A172 (cell line): ENCODE measurements at places on chromosomes 11 and 22.

GRCh38 chr11:12526789-12527188 lies 147.4 kb upstream of the TEAD1 start:
- DNase-seq, result peak; percentile 57

GRCh38 chr22:35746248-35746647 lies 28.6 kb downstream of the APOL5 start:
- no peak for DNase-seq

DNA sequence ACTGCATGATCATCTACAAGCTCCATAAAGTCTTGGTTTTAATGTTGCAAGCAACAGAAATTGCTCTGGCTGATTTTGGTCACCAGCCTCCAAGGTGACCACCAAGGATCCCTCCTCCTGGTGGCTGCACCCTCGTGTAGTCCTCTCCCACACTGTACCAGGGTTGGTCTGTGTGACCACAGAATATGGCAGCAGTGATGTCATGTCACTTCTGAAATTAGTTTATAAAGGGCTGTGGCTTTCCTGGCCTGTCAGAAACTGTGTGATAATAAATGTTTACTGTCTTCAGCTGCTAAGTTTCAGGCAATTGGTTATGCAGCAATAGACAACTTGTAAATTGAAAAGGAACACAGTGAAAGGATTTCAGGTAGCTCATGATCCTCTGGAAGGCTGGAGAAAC lies 5.3 kb upstream of the PRDM11 start:
- DNase-seq, result no peak

DNA sequence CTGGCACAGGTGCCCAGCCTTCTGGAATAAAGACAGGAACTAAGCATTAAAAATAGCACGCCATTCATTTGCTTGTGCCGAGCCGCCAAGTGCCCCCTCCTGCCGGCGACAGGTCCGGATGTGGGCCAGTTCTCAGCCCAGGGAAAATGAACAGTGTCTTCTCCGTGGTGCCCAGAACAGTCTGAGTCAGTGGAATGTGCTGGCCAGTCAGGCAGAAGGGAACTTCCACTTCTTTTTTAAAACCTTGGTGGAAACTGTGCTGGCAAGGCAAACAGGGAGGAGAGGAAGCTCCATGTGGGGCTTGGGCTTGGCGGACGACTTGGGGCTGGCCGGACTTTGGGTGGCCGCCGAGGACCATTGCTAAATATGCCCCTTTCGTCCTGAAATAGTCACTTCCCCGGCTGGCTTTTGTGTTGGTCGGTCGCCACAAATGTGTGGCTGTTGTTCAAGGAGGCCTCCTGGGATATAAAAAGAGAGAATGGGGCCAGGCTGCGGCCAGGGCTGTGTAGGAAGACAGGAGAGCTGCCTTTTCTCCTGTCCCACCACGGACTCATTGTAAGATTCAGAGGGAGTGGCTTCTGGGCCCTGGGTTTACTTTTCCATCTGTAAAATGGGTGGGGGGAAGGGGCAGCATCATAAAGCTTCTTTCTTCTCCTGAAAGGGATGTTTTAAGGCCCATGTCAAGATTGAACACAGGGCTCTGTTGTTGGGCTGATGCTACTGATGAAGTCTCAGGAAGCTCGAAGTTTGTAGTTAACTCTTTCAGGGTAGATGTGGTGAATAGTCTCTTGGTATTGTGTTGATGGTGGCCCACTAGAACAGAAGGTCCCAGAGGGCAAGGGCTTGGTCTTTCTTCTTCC lies 101.0 kb downstream of the PTPRJ start:
- DNase-seq, result peak; percentile 91

GRCh38 chr11:13668957-13669521 lies 571 bp downstream of the FAR1 start:
- peak; percentile 38 for DNase-seq

GRCh38 chr22:41681616-41682015 lies 7.1 kb downstream of the SNU13 start:
- no peak for DNase-seq

DNA sequence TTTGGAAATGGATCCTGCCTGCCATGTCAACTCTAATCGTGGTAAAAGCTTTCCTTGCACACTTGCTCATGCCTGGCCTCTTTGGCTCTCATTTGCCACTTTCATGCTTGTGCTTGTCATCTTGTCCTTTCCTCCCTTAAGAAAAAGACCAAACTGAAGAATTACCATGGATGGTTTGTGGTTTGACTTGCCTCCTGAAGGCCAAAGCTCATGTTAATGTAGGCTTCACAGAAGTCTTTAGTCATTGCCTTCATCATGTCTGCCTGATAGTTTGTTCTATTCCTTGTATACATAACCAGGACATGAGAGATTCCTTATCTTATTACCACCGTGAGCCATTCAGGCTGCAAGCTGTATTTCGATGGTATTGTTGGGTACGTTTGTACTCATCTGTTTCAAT lies 17.3 kb downstream of the TEAD1 start:
- no peak for DNase-seq

DNA sequence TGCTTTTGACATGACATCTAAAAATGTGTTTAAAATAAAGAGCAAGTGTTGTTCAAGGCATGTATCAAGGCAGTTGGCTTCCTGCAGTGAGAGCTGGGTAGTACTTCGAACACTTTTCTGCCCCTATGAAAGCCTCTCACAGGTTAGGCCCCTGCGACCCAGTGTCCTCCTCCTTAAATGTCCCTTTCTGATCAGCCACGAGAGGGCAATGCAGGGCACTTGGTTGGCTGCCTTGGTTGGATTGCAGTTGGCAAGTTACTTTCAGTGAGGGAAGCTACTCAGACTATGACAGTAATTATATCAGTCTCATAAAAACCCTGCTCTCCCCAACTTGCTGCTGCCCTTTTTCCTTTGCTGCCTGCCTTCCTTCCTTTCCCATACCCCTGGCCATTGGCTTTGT lies 743.8 kb downstream of the NTM start:
- DNase-seq, result peak; percentile 11

DNA sequence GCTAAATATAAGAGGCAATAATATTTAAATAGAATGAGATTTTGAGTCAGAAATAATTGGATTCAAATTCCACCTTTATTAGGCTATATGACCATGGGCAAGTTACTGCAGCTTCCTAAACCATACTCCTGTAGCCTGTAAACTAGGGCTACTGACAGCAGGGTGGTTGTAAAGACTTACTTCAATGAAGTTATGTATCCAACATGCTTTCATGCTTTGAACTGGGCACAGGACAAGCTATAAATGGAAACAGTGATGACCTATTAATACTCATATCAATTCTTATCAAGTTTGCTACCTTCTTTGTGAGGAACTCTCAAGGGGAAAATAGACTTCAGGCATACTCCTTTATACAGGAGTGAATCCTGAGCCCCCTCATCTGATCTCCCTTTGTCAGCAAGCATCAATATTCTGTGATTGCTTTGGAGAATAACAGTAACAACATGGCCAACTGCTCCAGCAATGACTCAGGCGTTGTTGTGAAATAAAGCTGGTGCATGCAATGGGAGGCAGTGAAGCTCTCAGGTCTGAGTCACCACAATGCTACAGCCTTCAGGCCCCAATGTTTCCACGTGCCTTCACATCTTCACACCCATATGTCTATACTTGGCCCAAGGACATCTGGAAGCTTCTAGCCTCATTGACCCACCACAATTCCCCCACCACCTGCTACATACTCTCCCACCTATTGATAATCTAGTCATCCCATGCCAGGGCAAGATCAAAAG lies 102.5 kb downstream of the KCNA4 start:
- peak; percentile 6 for DNase-seq

- DNase-seq, result no peak
Measured at GRCh38 chr22:35899736-35900135, 128.9 kb downstream of the RBFOX2 start.

GRCh38 chr11:58578136-58578634 lies 678 bp upstream of the ZFP91 start:
- DNase-seq, result peak; percentile 97

- DNase-seq, result no peak
Measured at GRCh38 chr11:82899186-82899820, 927 bp downstream of the PRCP start.

- no peak for DNase-seq
Measured at GRCh38 chr11:72998676-72999075, 143.4 kb downstream of the FCHSD2 start.

- DNase-seq, result no peak
Measured at GRCh38 chr11:9739123-9739900, 75.4 kb downstream of the SWAP70 start.

DNA sequence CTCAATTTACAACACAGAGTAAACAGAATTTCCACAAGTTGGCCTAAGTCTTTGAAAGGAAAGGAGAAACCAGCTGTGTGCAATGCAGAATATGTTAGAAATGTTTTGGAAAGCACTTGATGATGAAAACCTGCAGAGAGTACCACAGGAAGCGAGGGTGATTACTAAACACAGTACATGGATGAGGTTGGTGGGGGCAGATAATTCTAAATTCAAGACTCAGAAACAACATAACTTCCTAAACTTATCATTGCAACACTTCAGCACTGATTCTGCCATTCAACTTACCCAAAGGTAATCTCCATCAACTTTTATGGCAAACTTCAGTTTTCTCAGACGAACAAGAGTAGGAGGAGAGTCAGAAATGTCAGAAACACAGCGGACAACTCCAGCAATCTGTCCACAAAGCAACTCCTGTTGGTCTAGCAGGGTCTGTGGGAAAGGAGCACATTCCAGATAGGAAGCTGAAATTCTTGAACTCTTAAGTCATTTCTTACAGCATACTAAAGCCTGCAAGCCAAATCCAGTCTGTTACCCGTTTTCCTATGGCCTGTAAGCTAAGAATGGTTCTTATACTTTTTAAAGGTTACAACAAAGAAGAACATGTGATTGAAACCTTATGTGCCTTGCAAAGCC lies 6.8 kb downstream of the HPS4 start:
- peak; percentile 72 for DNase-seq

DNA sequence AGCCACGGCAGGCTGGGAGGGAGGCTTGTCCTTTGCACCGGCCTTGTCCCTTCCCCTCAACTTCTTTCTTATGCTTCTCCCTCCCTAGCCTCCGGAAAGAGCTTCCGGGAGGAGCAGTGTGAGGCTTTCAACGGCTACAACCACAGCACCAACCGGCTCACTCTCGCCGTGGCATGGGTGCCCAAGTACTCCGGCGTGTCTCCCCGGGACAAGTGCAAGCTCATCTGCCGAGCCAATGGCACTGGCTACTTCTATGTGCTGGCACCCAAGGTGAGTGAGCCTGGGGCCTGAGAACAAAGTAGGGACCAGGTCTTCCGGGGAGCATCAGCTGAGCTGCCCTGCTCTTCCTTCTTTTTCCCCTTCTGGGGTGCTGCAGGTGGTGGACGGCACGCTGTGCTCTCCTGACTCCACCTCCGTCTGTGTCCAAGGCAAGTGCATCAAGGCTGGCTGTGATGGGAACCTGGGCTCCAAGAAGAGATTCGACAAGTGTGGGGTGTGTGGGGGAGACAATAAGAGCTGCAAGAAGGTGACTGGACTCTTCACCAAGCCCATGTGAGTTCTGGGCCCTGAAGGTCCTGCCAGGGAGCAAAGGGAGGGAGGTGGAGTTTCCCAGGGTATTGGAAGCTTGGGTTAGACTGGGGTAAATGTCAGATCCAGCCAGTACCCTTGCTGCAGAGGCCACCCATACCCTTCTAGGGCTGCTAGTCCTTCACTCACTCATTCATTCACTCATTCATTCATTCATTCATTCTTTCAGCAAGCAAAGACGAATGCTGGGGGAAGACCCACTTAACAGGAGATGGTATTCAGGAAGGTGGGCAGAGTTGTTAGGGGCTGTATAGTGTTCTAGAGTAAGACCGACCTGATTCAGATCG lies 22.6 kb downstream of the ADAMTS15 start:
- no peak for DNase-seq

GRCh38 chr11:128938156-128938885 lies 4.3 kb downstream of the TP53AIP1 start:
- no peak for DNase-seq

- no peak for DNase-seq
Measured at GRCh38 chr22:46122980-46123693, 27.2 kb upstream of the PPARA start.

DNA sequence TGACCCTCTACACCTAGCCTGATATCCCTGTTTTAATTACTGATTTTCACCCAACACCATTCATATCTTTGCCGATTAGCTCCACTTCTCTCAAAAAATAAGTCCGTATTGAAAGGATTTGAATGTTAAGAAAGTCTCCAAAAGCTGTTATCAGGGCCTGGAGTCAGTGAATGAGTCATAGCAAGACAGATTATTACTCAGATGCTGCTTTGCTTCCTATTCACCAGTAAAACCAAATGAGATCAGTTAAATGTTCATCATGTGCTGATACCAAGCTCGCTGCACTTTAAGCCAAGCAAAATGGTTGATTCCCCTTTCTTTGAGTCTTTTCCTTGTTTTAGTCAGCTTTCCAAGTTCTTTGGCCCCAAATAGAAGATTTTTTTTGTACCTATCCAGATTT lies 228.4 kb downstream of the FAT3 start:
- DNase-seq, result peak; percentile 70

- DNase-seq, result no peak
Measured at GRCh38 chr11:68461575-68461917, 994 bp downstream of the PPP6R3 start.

- DNase-seq, result no peak
Measured at GRCh38 chr11:116192509-116193210, 580.1 kb downstream of the BUD13 start.

DNA sequence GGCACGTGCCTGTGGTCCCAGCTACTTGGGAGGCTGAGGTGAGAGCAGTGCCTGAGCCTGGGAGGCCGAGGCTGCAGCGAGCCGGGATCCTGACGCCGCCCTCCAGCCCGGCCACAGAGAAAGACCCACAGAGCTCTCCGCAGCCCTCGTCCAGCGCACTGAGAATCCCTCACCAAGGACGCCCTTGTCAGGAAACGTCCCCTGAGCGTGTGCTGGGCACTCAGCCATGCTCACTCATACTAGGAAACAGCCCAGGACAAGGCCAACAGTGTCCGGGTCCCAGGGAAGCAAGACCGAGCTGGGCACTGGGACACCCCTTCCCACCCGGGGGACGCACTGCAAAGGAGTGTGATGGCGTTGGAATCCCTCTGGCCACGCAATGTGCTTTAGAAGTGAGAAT lies 14.5 kb downstream of the DEAF1 start:
- no peak for DNase-seq

- no peak for DNase-seq
Measured at GRCh38 chr22:43262990-43263644, 76.2 kb upstream of the TTLL12 start.

- no peak for DNase-seq
Measured at GRCh38 chr11:82924522-82925224, 23.1 kb downstream of the DDIAS start.

DNA sequence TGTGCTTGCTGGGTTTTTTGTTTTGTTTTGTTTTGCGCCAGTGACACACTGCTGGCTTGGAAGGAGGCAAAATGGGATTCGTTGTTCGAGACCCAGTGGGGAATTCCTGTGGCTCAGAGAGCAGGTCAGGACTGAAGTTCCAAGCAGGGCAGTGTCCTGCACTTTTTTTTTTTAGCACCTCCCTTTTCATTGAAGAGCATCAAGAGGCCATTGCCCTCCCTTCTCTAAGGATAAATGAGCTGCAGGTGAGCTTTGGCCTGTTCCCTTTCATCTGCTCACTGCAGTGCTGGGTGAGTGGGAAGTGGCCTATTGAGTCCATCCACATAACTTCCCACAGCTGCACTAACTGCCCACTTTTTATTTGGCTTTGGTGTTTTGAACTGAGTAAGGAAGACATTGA lies 87.8 kb downstream of the ARHGAP42 start:
- no peak for DNase-seq
